Thyroid gland (tissue), 4 donors: ENCODE measurements at places on chromosomes 2 and 18. TPM values are rescaled to one million over a fixed set of nuclear protein-coding genes. Genes with fewer than 3 reads are reported as not detected.

DNA sequence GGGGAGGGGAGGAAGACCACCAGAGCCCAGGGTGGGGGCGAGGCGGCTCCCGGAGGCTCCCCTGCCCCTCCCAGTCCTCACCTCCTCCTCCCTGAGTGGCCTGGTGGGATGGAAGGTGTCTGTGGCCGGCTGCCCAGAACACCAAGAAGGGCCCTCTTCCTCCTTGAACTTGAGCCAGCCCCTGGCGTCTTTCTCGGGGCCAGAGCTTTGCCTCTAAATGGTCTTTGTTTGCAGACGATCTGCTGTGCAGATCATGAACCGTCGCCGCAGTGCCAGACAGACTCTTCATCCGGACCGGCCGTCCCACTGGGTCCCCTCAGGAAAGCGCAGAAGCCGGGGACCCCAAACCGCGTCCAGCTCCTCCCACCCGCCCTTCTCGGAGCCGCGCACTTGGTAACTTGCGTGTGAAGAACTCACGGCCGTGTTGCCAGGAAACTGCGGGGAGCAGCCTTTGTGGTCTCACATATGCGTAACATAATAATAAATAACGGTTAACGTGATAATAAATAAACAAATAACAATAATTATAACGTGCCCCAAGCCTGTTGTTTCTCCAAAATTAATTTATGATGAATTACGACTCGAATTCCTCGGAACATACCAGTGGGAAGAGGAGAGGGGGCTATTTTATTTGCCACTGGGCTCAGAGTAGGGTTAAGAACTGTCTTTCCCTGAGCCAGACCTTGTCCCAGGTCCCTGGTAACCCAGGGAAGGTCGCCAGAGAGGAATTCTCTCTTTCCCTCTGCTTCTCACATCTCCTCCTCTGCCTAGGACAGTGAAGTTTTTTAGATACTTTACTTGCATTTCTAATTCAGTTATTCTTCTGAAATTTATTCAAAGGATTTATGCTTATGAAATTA lies 41.0 kb downstream of the PTGR3 start:
- peak; percentile 82 for DNase-seq

The GULP1 gene
- total RNA-seq: 46.3 TPM

- DNase-seq: peak; percentile 13
These were observed 4.8 kb downstream of the TNFRSF11A start for GRCh38 chr18:62329691-62330454.

The ABCG8 gene
- total RNA-seq: not detected

The COQ10B gene
- total RNA-seq: 27.6 TPM

- no peak for DNase-seq
These were observed 121.2 kb downstream of the NRP2 start for GRCh38 chr2:205803500-205803899.

The RBKS gene
- 6.9 TPM for total RNA-seq

The NDUFB3 gene
- 81.2 TPM for total RNA-seq

The CDH7 gene
- total RNA-seq: not detected

- no peak for DNase-seq
These were observed 61.2 kb downstream of the RND3 start for GRCh38 chr2:150426315-150426714.

- DNase-seq: no peak
These were observed 128.4 kb upstream of the MEIS1 start for GRCh38 chr2:66306483-66306882.

GRCh38 chr2:8090748-8091700 lies 590.8 kb upstream of the ID2 start:
- DNase-seq: peak; percentile 10

DNA sequence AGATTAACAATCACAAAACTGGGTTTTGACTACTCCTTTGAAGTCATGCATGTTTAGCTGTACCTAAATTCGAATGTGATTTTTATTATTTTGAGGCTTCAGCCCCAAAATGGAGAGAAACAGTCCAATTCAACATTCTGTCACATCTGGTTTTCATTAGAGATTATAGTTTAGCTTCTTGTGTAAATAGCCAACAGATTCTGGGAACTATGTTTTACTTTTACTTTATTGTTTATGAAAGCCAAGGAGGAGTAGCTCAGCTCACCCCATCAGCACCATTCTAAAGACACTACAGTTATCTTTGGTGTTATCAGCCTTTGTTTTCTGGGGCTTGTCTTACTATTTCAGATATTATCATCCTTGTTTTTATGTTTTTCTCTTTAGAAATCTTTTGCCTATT lies 465.0 kb upstream of the CWC22 start:
- DNase-seq: no peak

The OXER1 gene
- total RNA-seq: not detected

DNA sequence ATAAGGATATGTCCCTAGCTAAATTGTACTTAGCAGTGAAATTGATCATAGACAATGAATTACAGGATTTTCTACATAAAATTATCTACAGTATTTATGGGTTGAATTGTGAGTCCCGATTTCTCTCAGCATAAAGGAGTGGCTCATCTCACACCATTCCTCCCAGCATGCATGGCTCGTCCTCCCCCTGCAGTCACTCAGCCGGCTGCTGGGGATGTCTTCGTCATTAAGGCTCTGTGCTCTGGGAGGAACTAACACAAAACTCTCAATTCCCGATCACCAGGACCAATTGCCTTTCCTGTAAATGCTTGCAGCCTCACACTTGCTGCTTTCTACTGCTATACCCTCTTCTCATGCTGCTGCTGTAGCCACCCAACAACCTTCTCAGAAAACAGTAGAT lies 75.9 kb downstream of the TXNL1 start:
- DNase-seq: no peak

DNA sequence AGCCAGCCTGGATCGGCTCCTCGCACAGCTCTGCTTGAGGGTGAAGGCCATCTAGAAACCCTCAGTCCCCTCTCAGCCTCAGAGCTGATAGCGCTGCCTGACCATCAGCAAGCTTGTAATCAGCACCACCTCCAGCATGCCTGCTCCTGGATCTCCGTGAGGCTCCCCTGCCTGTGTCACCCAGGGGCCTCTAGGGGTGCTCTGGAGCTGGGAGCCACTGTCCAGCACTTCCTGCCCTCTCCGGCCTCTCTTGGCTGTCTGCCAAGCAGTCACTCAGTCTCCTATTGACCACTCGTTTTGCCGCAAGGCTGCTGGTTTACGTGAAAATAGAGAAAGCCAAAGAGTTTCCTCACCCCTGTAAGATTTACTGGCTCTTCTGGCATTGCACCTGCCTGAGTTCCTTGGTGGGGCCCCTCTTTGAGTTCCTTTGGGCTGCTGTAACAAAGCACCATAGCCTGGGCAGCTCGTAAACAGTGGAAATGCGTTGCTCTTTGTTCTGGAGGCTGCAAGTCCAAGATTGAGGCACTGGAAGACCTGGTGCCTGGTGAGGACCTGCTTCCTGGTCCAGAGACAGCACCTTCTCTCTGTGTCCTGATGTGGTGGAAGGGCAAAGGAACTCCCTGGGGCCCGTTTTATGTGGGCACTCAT lies 17.9 kb downstream of the CAPN10 start:
- peak; percentile 93 for DNase-seq

The COL5A2 gene
- 10.9 TPM for total RNA-seq

DNA sequence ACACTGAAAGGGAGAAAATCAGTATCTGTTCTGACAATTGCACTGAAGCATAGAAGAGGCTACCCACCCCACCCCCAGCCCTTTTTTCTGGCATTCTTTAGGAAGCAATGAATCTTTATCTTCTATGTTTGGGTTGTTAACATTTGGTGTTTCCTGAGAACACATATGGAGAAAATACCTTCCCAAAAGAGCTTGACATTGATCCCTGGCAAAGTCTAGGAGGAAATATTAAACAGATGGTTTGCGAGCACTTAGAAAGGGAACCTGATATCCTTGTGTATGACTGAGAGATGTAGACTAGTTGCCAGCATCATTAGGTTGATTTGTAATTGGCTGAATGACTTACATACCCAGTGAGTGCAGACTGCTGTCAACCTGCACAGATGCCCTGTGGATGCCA lies 42.9 kb downstream of the DOK1 start:
- no peak for DNase-seq

The COBLL1 gene
- total RNA-seq: 83.6 TPM

GRCh38 chr18:45565280-45565970 lies 49.9 kb upstream of the SLC14A2 start:
- DNase-seq: no peak

The D2HGDH gene
- 34.4 TPM for total RNA-seq

DNA sequence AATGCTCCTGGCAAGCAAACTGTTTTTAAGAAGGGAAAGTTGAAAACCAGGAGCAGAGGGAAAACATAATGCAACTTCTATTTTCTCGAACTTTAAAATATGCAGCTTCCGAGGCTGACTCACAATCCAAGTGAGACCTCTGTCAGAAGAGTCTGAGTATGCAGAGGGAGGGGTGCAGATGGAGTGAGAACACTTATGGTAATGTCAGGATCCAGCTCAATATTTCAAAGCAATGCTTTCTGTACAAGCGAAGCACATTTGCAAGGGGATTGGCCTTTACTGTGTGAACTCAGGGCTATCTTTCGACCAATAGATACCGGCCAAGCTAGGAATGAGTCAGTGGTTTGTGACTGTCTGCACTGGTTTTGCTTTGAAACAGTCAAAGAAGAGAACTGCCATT lies 242.7 kb downstream of the CNTNAP5 start:
- no peak for DNase-seq

The CREG2 gene
- not detected for total RNA-seq

The C2orf80 gene
- total RNA-seq: not detected

The ZNF385B gene
- total RNA-seq: 1.3 TPM

The HOXD13 gene
- not detected for total RNA-seq

The SLC35F5 gene
- 178 TPM for total RNA-seq

GRCh38 chr2:120743657-120744056 lies 8.0 kb downstream of the GLI2 start:
- DNase-seq: no peak

DNA sequence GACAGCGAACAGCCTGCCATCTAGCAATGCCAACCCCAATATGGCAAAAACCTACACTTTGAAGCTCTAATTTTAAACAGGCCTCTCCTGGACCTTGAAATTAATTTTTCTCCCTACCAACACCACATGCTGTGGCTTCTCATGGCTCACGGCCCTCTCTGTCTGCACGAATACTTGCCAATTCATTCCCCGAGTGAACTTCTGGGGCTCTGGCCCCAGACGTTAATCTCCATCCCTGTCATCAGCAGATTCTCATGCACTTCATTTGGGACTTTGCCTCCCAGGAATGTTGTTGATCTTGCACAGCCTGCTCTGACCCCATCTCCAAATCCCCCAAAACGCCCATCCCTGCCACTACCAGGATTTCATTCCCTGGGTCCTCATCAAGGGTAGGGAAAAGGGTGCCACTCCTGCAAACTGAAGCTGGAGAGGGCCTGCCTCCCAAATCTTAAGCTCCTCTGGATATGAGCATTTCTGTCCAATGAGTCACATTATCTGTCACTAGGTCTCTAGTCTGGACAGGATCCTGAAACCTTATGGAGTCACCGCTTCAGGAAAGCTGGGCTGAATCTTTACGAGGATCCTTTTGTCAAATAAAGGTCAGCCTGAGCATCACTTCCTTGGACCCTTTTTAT lies 10.4 kb downstream of the FIGLA start:
- no peak for DNase-seq

The RAD51AP2 gene
- 0.13 TPM for total RNA-seq

GRCh38 chr2:107072150-107072940 lies 186.4 kb upstream of the ST6GAL2 start:
- DNase-seq: no peak

The TGFA gene
- 20.3 TPM for total RNA-seq

GRCh38 chr18:13368080-13368813 lies 149.7 kb downstream of the LDLRAD4 start:
- no peak for DNase-seq

DNA sequence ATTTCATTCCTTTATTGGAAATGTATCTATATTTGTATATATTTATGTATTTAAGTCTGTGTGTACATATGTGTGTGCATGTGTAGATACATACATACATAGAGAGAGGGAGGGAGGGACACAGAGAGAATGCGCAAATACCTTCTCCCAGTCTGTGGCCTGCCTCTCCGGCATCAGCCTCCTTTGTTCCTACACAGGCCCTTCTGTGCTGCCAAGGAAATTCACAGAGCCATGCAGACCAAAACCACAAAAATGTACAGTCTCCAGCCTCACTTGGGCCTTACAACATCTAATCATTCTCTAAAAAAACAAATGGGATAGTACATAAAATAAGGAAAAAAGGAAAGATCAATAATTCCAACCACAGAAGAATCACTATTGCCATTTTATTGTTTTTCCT lies 8.8 kb upstream of the CRACDL start:
- DNase-seq: no peak

GRCh38 chr2:199552141-199552540 lies 94.4 kb upstream of the SATB2 start:
- DNase-seq: no peak

The TUBA3E gene
- not detected for total RNA-seq

DNA sequence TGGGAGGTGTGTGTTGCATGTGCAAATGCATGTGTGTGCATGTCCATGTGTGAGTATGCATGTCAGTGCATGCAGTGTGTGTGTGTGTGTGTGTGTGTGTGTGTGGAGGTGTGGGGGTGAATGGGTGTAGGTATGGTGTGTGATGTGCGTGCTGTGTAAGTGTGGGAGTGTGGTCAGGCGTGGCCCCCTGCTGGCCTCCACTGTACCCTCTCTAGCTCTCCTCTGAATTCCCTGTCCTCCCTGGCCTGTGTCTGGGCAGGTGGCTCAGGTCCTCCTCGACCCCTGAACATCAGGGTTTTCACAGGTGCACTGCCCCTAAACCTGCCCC lies 230.2 kb downstream of the CELF4 start:
- DNase-seq: peak; percentile 18
